Thoracic aorta (tissue), 2 donors: ENCODE measurements at places on chromosomes 12 and 14. TPM values are rescaled to one million over a fixed set of nuclear protein-coding genes. Genes with fewer than 3 reads are reported as not detected.

DNA sequence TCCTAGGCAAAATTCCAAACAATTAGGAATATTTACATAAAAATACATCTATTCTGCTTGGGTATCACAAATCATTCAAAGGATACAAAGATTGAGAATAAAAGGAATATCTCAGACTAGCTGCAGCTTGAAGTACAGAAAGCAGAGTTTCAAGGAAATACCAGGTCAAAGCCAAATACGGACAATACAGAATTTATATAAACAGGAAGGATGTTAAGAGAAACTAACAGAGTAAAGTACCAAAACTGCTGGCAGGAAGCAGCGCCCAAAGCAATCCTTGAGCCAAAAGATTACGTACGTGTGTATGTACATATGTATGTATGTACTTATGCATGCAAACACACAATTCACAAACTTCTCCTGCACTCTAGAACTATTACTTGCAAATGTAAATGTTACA is 86.6 kb downstream of the PPP1R12A start:
- DNase-seq = no peak

GRCh38 chr12:96501908-96502307 is 12.5 kb downstream of the CFAP54 start:
- DNase-seq = no peak

DNA sequence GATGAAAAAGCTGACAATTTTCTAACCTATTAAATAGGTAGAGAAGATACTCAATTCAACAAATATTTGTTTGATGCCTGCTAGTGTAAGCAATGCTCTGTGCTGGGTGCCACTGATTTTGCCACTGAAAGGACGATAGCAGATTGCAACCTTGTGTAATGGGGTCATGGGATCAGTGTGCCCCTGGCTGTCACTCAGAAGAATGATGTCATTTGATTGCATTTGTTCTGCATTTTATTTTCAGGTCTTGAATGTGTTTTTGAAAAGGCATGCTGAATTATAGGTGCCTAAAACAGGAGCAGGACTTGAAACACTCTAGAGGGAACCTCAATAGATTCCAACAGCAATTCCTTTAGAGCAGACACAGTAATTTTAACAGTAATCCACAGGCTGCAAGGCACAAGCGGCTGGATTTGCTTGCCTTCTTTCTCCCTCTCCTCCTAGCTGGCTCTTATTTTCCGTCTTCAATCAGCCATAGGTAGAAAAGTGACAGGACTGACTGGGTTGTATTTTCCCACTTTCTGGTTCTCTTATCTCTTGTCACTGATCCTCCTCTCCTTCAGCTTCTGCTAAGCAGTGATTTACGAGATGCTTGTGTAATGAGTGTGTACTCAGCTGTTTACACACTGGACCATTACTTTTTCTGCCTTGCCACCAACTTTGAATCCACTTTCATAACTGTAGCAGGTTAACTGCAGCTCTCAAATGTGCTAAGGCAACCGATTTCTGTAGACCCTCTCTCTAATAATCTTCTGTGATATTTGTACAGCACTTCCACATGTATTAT is 4.1 kb downstream of the PLXNC1 start:
- DNase-seq = no peak

DNA sequence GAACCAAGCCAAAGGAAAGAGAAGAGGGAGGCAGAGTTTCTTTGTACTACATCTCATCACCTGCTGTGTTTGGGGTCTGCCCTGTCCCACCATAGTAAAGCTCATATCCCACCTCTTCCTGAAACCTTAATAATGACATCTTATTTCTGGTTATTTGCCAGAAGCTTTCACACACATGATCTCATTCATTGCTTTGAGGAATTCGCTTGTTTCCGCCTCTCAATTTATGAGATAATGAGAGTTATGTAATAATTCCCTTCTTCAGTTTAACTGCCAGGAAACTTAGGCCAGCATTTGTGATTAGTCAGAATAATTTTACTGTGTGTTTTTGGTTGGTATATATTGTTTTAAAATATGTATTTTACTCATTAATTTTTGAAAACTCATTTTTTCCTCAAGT is 205.2 kb downstream of the CACNA1C start:
- no peak for DNase-seq

GRCh38 chr14:64008016-64008415 is 155.2 kb downstream of the SYNE2 start:
- no peak for DNase-seq

DNA sequence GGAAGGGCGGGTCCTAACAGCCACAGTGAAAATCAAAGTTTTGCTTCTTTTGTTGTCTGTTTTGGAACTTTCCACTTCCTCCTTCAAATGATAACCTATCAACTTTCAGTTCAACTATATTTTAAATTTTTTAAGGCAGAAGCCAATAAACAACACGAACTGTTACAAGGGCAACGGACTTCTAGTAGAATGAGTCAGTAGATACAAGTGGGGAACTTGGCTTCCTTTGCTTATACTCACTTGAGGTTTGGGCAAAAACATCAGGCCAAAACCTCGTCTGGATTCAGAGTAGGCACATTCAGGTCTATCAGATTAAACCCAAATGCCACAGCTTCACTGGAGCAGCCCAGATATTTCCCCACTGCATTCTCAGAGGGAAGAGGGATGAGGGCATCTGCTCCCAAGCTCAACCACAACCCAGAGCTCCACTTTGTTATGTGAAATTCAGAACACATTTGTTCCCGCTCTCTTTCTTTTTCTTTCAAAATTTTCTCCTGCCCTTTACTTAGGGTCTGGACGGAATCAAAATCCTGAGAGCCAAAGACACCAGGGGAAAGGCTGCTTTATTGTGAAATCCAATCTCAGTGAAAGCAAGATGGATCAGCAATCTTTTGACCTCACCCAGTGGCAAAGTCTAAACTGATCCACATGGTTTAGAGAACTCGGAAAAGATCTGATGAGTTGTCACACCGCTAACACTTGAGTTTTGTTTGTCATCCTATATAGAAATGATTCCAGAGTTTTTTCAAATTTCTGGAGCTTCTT is 152.5 kb upstream of the BTG1 start:
- DNase-seq = no peak

DNA sequence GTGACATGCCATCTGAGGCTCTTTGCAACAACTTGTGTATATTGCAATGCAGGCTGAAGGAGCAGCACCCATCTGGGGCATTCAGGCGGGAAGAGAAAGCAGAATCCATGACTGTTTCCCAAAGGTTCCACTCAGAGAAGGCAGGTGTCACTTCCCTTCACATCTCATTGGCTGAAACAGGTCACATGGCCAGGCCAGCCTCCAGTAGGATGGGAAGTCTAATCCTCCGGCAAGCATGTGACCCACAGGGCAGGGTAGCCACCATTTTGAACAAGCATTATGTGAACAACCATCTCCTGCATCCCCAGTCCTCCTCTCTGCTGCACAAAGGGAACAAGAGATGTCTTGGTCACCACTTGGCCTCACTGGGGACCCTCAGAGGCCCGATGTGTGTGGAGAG is 70.6 kb downstream of the RIN3 start:
- DNase-seq = no peak

GRCh38 chr12:112153181-112153892 is 28.0 kb downstream of the TRAFD1 start:
- no peak for DNase-seq

DNA sequence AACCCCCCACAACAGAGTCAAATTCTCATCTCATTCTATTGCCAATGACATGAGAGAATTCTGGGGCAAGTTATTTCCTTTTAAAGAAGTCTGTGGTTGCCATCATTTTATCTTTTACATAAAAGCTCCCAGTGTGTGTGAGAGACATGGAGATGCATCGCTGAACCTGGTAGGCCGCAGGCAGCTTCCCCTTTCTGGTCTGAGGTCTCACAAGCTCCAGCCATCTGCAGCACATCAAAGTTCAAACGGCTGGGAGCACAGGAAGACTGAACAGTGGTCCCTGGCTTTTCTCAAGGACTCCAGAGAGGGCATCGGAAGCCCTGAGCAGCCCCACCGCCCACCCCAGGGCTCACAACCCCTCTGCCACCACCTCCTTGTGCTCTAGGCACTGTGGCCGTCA is 141.7 kb downstream of the RIMBP2 start:
- DNase-seq = no peak

GRCh38 chr14:54567639-54568561 is 972 bp downstream of the SAMD4A start:
- no peak for DNase-seq

DNA sequence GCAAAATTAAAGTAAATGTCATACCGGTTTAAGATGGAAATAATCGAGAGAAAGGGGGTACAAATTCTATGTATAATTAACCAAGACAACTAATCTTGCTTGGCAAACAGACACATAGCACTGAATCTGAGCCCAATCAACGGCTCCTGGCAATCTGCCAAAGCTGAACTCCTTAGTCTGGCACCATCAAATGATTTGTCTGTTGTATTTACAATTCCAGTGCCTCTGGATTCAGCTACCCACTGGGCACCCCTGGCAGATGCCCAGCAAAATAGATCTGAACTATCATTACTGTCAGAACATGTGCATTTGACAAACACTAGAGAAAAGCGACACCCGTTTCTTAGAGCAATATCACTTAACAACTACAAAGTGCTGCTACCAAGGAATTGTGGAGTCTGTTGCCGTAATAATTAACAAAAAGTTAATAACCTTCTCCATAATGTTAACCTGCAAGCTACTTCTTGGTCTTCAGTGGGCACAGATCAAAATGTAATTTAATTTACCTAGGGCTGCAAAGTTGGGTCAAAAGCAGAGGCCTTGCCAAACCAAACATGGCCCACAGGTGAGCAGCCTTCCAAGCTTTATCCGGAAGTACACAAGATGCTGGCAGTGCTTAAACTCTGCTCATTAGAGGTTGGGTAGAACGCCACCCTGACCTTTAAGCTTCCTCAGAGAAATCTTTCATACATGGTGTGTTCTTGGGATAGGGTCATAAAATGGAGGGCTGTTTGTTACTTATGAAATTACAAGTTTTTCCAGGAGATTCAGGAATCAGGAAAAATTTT is 7.6 kb downstream of the EGLN3 start:
- no peak for DNase-seq

The KRT3 gene
- total RNA-seq = not detected

The ADAMTS20 gene
- total RNA-seq = not detected

The PMCH gene
- total RNA-seq = not detected

The KRT75 gene
- not detected for total RNA-seq

The DCP1B gene
- 19.5 TPM for total RNA-seq

The SUOX gene
- total RNA-seq = 17.6 TPM

The GRIP1 gene
- total RNA-seq = 0.28 TPM
